Naive thymus-derived CD8-positive, alpha-beta T cell (primary cell): ENCODE measurements at places on chromosomes 7 and 10.
A peak's percentile ranks its signal among the peaks of the same experiment; 100 is the strongest.

DNA sequence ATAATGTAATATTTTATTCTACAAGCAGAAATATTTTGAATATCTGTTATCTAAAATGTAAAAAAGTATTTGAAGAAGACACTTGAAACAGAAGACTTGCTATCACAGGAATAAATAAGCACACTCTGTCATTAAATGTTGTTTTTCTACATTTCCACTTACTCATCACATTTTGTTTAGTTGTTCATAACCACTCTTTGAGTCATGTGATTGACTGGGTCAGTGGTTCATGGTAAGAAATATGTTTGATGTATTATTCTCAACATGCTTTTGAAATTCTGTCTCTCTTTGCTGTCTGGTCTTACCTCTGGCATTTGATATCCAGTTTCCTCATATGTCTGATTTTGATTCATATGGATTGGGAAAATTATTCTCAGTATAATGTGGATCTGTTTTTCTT, 171.8 kb downstream of the SUGCT start:
- no peak for DNase-seq

GRCh38 chr10:92222603-92223262, 68.1 kb downstream of the CPEB3 start:
- DNase-seq = no peak

- peak; percentile 1 for DNase-seq
These were observed 260.6 kb downstream of the RNLS start for GRCh38 chr10:88322324-88323063.

DNA sequence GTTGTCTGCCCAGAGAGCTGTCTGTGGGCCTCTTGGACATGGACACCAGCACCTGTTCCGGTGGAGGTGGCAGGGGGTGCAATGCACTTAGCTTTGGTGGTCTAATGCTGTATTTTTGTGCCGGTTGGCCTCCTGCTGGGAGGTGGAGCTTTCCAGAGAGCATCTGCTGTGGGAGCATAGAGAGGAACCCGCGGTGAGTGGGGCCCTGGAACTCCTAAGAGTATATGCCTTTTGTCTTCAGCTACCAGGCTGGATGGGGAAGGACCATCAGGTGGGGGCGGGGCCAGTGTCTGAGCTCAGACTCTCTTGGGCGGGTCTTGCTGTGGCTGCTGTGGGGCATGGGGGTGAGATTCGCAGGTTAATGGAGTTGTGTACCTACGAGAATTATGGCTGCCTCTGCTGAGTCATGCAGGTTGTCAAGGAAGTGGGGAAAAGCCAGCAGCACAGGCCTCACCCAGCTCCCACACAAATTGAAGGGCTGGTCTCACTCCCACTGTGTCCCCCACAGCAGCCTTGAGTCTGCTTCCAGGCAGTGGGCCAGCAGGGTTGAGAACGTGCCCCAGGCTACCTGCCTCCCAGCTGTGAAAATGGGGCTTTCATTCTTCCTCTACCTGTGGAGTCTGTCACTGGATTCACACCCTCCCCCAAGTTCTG, 29.0 kb downstream of the JAKMIP3 start:
- no peak for DNase-seq

DNA sequence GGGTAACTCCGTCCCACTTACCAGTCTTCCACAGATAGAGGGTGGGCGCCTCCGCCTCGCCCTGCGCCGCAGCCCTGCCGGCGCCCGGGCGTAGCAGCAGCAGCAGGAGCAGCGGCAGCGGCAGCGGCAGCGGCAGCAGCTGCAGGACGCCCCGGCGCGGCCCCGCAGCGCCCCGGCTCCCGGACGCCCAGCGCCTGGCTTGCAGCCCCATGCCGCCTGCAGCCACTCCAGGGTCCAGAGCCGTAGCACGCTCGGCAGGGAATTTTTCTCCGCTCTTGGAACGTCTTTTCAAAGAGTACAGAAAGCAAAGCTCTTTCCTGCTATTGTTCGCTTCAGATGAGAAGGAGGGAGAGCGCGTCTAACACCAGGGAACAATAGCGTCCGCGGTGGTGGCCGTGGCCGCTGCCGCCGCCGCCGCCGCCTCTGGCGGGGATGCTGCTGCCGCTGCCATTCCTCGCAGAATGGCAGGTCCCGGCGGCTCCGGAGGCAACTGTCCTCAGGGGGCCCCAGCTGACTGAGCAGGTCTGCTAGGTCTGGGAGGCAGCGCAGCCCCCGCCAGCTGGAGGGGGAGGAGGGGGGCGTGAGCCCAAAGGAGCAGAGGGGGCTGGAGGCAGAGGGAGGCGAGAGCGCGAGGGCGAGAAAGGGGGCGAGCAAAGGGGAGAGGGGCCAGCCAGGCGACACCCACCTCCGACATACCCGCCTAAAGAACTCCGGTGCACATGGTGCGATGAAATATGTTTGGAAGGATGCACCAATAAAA, at the start of gene THSD7A:
Gene THSD7A (minus strand): TSS at position 463 of the 760 bp plus-strand sequence. CDS start 252 bp downstream, at position 211.
- peak; percentile 16 for DNase-seq

DNA sequence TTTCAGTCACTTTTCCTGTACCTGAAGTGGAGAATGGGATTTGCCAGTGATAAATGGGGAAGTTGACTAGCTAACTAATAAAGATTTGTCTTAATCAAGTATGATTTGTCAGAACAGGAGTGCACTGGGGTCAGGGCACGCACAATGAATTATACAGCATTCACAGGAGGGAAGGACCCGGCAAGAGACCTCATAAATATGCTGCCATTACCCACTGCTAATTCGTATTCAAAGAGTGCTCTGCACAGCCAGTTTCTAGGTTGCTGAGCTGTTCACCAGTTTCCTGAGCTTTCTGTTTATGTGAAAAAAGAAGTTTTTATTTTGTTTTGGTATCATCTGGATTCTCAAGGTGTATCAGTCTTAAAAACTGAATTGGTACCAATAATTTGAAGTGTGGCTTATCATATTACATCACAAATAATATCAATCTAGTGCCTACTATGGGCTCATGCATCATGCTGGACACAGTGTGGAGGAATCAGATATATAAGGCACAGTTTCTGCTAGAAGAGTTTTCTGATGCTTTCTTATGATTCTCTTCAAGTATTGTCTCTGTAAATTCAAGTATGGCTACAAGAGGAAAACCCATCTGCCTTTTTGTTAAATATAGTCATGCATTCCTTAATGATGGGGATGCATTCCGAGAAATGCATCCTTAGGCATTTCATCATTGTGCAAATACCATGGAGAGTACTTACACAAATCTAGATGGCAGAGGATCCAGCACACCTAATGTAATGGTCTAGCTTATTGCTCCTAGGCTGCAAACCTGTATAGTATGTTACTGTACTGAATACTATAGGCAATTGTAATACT, 202.2 kb downstream of the VTI1A start:
- no peak for DNase-seq

DNA sequence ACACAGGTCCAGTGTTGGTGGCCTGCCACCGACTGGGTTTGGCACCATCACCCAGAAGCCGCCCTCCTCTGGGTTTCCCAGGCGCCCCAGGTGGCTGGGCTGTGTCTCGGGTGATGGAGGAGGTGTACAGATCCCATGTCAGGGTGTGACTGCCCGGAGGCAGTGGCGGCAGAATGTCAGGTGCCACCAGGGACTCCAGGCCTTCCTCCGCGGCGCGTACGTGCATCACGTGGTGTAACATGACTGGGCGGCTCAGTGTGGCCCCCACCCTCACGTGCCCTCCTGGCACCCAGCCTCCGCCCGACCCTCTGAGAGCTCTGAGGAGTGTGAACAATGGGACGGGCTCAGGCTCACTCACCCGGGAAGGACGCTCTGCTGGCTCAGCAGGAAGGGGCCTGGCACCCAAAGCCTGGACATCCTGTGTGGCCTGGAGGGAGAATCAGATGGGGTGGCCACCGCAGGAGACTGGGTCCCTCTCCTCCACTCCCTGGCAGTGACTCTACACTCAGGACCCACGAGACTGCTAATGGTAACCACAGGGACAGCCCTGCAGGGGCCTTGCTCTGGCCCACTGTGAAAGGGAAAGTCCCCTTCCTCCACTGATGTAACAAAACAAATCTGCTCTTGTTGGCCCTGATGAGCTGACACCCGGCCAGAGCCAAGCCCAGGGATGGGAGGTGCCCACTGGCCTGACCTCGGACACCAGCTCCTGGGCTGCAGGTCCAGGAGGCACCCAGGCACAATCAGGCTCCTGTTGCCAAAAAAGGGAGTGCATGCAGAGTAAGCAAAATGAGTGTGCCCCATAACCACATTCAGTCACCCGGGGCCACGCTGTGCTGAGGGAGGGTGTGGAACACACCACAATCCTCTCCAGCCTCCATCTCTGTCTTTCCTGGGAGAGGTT, 164.8 kb downstream of the PRKAG2 start:
- DNase-seq = no peak

DNA sequence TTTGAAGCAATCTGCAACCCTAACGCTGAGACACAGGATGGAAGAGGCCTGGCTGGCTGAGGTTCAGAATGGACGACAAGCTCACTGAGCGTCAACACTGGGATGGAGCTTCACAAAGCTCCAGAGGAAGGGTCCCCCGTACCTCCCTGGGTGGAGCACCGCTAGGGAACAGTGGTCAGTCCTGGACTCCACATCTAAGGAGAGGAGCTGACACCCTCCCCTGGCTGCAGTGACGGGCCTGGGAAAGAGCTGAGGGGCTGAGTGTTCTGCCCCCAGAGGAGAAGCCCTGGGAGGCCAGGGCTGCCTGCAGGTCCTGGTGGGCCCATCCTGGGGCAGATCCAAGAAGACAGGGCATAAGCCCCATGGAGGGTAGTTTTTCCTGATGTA, 146.2 kb downstream of the ARHGAP22 start:
- DNase-seq = no peak

- DNase-seq = no peak
These were observed 46.2 kb downstream of the SEM1 start for GRCh38 chr7:96663457-96663856.

- DNase-seq = no peak
These were observed 535.2 kb downstream of the GRID1 start for GRCh38 chr10:85831422-85831821.

DNA sequence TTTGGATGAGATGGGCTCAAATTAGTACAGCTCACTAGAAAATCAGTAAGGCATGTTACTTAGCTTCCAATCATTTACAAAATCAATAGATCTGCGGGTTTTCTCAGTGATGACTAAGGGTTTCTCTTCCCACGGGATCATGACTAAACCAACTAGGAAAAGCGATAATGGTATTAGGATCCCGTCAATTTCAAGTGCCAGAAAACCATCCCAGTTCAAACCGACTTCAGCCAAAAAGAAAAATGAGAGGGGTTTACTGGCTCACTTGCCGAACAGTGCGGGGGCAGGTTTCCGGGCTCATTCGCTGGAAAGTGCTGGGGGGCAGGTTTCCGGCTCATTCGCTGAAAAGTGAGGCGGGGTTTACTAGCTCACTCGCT, 62.1 kb upstream of the LYZL2 start:
- no peak for DNase-seq

DNA sequence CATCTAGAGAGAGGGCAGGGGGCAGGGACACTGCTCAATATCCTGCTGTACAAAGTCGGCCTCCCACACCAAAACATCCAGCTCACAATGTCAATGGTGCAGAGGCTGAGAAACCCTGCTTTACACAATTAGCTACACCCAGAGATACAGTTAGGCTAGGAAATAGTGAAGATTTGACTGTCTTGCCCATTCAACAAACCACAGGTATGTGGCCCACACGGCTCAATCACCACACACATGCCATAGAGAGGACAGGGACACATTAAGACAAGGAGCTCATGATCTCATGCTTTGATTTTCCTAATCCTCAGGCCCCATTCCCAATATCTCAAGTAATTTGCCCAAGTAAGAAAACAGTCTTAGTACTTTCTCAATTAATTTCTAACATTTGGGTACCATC, 110.4 kb downstream of the OSBPL3 start:
- DNase-seq = no peak

- no peak for DNase-seq
These were observed 630 bp downstream of the ZNF680 start for GRCh38 chr7:64562256-64562625.

GRCh38 chr7:4675771-4676367, 6.2 kb upstream of the FOXK1 start:
- DNase-seq = no peak

DNA sequence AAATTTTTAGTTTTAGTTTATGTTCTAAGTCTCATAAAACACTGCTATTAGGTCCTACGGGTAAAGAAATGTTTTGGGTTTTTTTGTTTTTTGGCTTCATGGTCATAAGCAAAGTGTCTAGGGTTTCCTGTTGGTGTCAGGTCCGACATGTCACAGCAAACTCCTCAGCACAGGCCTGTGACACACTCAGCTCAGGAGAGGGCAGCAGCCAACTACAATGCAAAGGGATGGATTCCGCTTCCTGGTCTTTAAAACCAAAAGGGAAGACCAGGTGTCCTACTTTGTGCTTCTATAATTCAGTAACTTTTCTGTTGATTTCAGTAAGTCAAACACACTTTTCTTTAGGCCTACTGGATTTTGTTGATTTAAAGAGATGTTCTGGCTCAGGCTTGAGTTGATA, 83.8 kb upstream of the MACROH2A2 start:
- no peak for DNase-seq

GRCh38 chr7:38561166-38561565, 70.0 kb downstream of the AMPH start:
- DNase-seq = no peak

DNA sequence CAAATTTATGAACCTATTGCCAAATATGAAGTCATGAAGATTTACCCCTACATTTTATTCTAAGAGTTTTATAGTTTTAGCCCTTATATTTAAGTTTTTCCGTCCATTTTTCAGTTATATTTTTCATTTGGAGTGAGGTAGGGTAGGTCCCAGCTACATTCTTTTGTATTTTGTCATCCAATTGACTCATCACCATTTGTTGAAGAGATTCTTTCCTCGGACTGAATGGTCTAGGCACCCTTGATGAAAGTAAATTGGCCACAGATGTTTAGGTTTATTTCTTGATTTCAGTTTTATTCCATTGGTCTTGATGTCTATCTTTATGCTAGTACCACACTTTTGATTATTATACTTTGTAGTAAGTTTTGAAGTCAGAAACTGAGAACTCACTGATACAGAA, 22.7 kb downstream of the CYP2C19 start:
- no peak for DNase-seq

- no peak for DNase-seq
These were observed 204.5 kb upstream of the GHITM start for GRCh38 chr10:83934641-83935338.

GRCh38 chr10:131875501-131875900, 25.3 kb upstream of the PPP2R2D start:
- DNase-seq = no peak

DNA sequence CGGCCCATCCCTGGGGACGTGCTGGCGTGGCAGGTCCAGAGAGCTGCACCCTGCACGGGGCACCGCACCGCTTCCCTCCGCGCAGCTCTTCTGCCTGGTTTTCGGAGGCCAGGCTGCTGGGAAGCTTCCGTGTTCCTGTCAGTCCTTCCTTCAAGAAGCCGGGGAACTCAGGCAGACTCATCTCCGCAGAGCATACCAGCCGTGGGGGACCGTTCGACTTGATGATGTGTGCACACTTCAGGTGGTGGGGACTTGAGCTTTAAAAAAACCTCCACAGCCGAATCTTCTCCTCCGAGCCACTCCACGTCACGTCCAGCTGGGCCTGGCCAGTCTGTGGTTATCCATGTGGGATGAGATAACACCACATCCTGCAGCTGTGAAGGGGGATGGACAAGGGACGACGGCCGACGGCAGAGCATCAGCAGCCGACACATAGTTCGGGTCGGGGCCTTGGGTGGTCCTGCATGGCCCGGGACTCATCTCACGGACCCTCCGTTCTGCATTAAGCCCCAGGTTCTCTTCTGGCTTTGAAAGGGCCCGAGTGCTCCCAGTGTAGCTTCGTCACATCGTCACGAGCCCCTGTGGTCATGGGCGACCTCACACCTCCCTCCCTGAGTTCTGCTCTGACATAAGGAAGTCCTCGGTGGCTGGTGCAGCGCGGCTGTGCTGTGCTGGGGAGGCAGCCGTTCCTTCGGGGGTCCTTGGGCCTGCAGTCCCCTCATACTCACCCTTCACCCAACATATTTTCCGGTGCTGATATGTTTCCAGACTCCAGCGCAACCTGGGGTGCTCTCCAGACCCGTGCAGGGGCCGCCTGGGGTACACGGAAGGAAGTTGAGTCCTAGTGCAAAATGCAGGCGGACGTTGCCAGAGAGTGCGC, 4.5 kb upstream of the BHLHA15 start:
- DNase-seq = no peak
